ENCODE measurements at places on chromosomes 4 and X.

- no peak for DNase-seq
Measured at GRCh38 chrX:77060572-77060971, 386.6 kb upstream of the FGF16 start.

- no peak for DNase-seq
Measured at GRCh38 chr4:159508917-159509500, 406.1 kb downstream of the RAPGEF2 start.

GRCh38 chr4:105150503-105150902, 3.8 kb downstream of the TET2 start:
- DNase-seq, result no peak

DNA sequence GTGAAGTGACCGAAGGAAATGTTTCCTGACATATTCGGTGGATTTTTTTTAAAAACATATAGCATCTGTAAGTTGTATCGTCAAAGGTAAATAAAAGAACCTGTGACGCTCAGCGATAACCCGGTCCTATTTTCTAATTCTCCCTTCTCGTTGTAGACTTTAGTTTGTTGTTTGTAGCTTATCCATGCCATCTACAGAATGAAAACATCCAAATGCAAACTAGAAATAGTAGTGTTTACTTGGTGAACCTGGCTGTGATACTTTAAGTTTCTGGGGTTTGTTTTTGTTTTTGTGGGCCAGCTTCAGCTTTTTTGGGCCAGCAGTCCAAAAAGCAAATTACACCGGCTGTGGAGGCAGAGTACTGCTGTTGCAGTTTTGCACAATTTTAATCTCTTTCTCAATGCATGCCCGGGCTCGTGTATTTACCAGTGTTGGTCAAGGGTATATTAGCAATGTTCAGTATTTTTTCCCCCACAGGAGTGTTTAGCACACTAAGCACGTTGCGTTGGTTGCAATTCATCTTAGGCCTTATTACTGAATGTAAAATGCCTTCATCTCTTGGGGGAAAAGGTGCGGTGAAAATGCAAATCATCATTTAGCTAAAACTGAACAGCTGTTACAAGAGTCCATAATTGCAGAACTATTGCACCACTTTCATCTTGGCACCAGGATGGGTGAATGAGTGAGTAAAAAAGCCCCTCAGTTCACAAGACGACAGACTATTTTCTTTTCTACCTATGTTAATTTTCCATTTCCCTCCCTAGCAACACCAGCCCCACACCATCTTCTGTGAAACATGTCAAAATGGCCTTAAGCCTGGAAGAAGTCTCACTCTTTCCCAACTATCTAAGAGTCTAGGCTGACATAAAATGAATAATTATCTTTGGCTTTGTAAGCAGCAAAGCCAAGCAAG, 1.7 kb upstream of the CNOT6L start:
- no peak for DNase-seq

Measured in NCI-H526 treated with DMSO at 0.1 percent for 48 hours (cell line).